NCI-H69 (cell line): ENCODE measurements at places on chromosomes 6 and 20.

DNA sequence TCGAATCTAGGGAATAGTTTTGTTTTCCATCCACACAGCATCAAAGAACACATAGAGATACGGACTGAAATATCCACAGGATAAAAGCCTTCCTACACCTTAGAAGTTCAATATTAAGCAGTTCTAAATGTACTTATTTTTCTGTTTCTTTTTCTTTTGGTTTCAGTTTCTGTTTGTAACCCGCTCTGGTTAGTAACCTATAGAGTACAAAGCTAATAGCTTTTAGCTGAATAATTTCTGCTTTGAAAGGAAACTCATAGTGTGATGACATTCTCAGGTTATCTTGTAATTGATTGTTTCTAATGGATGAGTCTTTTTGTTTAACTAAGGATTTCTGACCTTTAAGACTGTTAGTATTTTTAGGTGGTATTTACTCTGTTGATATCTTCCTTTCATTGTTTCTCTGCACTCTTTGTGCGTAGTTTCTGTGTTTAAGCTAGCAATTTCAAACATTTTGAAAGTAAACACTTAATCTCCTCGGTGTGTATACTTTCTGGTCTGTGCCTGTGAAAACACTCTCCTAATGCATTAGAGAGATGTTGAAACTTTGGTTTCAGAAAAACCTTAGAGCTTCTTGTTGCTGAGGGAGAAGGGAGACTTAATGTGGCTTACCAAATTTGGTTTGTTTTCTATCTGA, 385.5 kb downstream of the HDGFL1 start:
- DNase-seq = peak; percentile 68

- no peak for DNase-seq
Measured at GRCh38 chr6:113301651-113302050, 555.5 kb upstream of the MARCKS start.

DNA sequence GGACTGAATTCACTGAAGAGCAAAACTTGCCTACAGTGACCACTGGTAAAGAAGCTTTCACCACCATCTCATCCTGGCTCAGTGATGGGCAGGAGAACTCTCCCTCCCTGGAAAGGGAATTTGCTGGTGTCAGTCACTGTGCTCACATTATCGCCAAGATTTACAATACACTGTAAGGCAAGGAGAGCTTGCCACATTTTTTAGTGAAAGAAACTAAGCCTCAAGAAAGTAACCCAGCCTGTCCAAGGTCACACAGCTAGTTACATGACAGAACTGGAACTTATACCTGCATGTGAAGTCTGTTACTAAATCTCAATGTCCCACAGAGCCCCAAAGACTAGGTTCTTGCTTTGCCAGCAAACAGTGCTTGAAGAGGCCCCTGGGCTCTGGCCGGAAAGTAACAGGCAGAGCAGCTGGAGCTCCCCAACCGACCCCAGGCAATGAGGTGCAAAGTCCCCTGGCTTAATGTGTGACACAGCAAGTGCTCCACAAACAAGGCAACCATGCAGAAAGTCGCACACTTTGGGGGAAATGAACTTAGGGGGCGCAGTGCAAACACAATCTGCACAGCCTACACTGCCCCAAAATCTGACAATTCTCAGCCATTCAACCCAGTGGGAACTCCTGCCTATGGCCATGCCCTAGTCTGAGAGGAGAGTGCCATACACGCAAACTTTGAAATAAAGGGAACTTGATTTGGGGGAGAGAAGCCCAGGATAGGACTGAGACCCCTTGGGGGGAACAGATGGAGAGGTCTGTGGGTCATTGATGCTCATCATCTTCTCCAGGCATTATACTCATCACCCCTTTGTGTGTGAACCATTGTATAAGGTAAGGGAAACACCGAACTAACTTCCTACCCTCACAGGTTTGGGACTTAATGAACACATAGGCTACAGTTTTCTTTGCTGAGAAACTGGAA, 1.9 kb downstream of the BCL2L1 start:
- DNase-seq = peak; percentile 53

- no peak for DNase-seq
Measured at GRCh38 chr20:5584678-5585077, 165.5 kb upstream of the SHLD1 start.

DNA sequence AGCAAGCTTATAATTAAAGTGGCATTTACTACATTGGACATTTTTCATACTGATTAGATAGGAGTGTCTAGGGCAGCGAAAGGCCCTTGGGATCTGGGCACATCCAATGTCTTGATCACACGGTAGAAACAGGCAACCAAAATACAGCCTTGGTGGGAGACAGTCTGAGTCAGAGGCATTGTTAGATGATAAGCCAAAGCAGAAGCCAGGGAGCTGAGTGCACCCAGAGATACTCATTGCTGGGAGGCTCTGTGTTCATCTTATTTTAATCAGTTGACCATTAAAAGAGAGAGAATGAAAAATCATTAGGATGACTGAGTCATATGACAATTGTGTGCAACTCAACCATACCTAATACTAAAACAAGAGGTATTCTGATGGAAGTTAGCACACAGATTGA, 109.5 kb downstream of the LCA5 start:
- peak; percentile 19 for DNase-seq

DNA sequence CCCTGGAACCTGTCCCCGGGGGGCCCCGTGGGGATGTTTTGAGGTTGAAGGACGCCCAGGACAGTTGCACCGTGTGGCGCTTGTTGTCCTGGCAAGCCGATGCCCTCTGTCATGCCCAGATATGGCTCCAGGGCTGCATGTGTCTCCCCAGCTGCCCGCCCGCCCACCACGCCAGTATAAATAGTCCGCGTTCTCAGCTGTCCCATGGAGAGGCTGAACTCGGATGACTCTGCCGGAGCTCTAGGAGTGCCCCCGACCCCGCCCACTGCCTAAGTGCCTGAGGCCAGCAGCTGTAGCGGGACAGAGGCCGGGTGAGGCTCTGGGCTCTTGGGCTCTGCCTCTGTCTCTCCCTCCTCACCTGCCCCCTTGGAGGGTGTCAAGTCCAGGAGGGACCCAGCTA, 83.0 kb upstream of the GATA5 start:
- DNase-seq = no peak

- peak; percentile 66 for DNase-seq
Measured at GRCh38 chr20:50085481-50086365, 27.2 kb downstream of the UBE2V1 start.

DNA sequence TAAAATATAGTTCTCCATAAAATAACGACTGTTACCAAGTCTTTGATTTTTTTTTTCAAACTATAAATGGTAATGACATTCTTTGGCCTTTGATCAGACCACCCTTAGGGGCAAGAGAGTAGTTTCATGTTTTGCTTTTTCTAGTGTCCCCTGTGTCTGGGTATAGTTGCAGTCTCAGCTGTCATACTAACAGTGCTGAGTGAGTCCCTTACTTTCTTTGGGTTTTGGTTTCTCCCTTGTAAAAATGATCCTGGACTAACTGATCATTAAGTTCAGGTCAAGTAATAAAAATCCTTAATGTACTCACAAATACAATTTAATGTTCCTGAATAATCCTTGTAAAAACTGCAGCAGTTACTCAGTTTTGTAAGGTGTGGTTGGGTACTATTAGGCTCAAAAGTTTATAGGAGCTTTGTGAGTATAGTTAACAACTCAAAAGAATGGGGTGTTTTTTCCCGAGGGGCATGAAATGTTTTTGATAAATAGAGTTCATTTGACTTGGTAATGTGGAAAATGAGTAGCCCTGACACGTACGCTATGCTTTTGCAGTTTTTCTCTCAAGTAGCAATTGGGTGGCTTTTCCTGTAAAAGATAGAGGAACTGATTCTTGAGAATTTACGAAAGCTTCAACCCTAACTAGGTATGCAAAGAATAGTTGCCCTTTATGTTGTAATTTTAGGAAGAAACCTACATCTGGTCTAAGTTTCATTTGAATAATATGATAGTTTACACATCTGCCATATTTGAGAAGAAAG, 6.2 kb downstream of the PTPN1 start:
- DNase-seq = no peak

DNA sequence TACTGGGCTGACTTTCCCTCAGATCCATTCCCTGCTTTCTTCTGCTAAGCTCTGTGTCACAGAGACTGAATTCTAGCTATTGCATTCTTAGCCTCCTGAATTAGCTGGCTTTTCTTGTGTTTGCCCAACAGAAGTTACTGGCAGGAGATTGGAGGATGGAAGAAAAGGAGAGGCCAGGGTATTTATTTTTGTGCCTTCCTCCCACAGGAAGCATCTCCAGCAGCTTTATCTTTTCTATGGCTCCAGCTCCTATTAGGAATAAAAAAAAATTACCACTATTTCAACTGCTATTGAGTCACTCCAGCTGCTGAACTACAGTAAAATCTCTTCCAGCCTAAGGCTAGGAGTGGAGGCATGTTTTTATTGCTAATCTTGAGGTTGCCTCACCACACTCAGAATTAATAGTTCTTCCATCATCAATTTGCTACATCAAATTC, 492.4 kb downstream of the RFPL4B start:
- DNase-seq = no peak

- DNase-seq = no peak
Measured at GRCh38 chr20:59217173-59217572, 53.6 kb downstream of the ZNF831 start.

- no peak for DNase-seq
Measured at GRCh38 chr20:39338469-39339376, 376.6 kb downstream of the DHX35 start.

DNA sequence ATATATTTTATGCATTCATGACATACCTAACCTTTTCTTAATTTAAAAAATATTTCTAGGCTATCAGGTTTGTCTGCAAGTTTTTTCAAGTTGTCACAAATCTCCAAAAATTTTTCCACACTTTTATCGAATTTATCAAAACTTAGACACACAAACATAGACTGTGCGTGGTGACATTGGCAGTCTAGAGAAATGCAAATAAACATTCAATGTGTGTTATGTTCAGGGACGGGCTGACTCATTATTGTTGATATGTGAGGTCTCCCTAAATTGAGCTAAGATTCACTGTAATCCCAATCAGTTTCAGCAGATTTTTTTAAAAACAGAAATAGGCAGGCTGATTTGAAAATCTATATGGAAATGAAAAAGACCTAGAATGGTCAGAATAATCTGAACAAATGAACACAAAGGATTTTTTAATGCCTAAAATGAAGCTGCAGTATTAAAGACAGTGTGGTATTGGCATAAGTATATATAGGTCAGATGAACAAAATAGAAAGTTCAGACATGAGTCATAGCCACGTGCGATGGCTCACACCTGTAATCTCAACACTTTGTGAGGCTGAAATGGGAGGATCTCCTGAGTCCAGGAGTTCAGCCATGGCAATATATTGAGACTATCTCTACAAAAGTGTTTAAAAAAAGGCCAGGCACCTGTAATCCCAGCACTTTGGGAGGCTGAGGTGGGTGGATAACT, 19.2 kb downstream of the BLTP3A start:
- peak; percentile 78 for DNase-seq

- DNase-seq = peak; percentile 68
Measured at GRCh38 chr6:108157234-108157980, 8.4 kb upstream of the NR2E1 start.

DNA sequence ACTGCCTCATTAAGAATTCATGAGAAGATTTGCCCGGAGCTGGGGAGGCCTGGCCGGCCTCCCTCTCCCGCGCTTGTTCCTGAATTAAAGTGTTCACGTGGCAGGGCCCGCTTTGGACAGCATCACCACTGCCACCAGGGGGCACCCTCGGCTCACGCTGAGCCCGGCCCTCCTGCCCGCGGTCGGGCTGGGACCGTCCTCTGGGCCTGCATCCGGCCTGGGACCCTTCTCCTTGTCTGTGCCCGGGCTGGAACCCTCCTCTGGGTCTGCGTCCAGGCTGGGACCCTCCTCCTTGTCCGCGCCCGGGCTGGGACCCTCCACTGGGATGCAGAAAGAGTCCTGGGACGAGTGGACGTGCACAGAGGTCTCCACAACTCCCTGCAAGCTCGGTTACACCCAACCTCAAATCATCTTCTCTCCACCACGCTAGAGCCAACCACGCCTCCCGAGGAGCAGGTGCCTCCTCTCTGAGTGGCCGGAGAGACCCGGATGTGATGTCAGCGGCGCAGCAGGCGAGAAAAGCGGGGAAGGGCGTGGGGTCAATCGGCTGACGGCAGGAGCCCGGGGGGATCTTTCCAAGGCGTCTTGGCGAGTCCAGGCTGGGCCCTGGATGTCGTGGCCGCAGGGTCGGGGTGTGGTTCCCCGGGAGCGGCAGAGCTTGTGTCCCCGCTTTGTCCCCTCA, 50.9 kb upstream of the DACT2 start:
- peak; percentile 48 for DNase-seq

GRCh38 chr20:9062066-9062465, 6.8 kb upstream of the PLCB4 start:
- DNase-seq = peak; percentile 86

GRCh38 chr6:105191351-105191750, 11.5 kb upstream of the POPDC3 start:
- no peak for DNase-seq

DNA sequence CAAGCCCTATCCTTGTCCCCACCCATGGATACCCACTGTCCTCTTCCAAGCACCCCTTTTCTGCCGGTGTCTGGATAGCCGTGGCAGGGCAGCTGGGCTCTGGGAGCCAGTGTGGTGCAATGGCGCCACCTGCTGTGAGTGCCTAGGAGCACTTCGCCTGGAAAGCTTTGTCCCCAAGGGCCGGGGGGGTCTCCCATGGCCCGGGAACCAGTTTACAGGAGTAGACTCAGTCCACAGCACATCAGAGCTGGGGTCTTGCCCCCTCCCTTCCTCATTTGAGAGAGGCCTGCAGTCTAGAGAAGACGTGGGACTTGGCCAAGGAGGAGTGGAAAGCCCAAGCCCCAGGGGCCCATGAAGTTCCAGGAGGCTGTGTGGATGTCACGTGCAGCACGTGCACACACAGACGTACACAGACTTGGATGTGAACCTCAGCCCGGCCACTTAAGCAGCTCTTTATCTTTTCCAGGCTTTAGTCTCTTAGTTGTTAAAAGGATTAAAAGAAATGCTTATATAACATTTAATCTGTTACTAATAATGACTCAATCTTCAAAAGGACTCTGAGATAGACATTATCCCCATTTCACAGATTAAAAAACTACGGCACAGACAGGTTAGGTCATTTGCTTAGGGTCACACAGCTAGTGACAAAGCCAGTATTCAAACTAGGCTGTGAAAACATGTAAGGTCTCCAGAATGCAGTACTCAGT, 40.9 kb upstream of the CDH22 start:
- DNase-seq = peak; percentile 73

GRCh38 chr6:129235167-129236000, 352.4 kb downstream of the LAMA2 start:
- DNase-seq = no peak
